DMS53 (cell line): ENCODE measurements at places on chromosomes 1 and 21.

DNA sequence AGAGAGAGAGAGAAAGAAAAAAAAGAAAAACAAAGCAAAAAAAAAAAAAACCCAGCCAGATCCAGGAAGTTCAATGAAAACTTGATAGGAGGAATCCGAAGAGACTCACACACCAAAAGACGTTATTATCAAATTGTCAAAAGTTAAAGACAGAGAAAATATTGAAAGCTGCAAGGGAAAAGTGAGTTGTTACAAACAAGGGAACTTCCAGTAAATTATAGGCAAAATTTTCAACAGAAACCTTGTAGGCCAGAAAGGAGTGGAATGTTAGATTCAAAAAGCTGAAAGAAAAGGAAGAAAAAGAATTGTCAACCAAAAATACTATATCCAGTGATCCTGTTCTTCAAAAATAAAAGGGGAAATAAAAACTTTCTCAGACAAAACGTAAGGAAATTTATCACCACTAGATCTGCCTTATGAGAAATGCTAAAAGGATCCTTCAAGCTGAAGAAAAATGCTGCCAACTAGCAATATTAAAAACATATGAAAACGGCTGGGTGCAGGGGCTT, 23.6 kb downstream of the ERO1B start:
- DNase-seq = no peak

DNA sequence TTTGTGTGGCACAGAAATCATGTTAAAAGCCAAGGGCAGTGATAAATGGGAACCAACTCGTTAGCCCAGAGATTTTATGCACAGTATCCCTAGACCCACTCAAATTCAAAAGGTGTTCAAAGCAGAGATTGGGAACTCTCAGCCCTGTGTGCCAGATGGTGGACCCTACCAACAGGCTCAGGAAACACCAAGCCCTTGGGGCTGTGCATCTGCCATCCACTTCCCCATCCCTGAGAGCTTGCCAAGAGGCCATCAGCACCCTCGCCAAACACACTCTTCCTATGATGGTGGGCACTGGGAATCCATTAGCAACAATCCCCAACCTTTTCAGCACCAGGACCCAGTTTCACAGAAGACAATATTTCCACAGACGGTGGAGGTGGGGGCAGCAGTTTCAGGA, 194.2 kb upstream of the NFIA start:
- DNase-seq = no peak

GRCh38 chr1:41830726-41831125, 88.0 kb downstream of the HIVEP3 start:
- DNase-seq = no peak

DNA sequence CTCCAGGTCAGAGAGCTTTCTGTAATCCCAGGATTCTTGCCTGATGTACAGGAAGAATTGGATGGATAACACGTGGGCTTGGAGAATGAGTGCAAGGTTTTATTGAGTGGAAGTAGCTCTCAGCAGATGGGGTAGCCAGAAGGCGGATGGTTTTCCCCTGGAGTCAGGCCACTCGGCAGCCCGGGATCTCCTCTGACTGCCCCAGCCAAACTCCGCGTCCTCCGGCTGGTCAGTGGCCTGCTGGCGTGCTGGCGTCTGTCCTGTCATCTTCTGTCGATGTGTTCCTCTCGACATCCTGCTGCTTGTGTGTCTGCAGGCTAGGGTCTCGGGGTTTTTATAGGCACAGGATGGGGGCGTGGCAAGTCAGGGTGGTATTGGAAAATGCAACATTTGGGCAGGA, 27.4 kb upstream of the GJA9 start:
- DNase-seq = no peak

DNA sequence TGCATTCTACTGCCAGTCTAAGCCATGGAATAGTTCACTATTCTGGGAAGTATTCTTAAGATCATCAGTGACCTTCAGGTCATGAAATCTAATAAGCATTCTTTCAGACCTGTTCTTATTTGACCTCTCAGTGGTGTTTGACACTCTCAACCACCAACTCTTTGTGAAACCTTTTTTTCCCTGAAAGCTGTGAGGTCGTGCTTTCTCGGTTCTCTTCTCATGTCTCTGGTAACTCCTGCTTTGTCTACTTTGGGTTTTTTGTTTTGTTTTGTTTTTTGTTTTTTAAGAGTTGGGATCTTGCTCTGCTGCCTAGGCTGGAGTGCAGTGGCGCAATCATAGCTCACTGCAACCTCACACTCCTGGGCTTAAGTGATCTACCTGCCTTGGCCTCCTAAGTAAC, 56.3 kb downstream of the POU2F1 start:
- DNase-seq = no peak

DNA sequence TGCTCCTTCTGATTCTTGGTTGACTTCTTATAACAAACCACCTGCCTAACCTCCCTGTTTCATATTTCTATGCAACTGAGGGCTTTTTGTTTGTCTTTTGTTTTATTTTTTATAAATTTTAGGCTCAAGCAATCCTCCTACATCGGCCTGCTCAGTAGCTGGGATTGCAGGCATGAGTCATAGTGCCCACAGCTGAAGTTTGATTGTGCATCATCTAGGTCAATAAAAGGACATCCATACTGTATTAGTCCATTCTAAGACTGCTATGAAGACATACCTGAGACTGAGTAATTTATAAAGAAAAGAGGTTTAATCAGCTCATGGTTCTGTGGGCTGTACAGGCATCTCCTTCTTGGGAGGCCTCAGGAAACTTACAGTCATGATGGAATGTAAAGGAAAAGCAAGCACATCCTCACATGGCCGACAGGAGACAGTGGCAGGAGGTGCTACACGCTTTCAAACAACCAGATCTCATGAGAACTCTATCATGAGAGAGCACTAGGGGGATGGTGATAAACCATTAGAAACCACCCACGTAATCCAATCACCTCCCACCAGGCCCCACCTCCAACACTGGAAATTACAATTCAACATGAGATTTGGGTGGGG, 285.0 kb downstream of the SIPA1L2 start:
- DNase-seq = peak; percentile 22

GRCh38 chr1:171683870-171684269, 31.4 kb upstream of the MYOC start:
- no peak for DNase-seq

GRCh38 chr21:44913425-44914175, 7.1 kb downstream of the ITGB2 start:
- no peak for DNase-seq

DNA sequence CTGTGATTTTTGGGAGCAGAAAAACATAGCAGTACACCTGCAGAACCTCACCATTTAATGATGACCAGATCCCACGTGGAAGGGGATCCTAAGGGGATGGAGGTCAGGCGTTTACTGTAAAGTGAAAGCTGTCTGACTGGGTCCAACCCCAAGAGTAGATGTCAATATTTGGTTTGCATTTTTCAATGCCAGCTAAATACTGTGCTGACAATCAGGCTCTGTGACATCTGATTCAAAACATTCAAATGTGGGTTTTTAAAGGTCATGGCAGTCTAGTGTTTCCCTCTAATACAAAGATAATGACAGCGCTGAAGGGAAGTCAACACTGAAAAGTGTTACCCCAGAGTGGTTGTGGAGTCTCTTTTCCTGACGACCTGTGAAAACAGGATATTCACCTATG, 68.1 kb downstream of the SPAG17 start:
- peak; percentile 77 for DNase-seq

GRCh38 chr21:44353191-44353970, at the start of gene TRPM2:
TRPM2 (plus strand) TSS chr21:44353621; CDS start chr21:44353701, 80 bp downstream.
- peak; percentile 19 for DNase-seq

DNA sequence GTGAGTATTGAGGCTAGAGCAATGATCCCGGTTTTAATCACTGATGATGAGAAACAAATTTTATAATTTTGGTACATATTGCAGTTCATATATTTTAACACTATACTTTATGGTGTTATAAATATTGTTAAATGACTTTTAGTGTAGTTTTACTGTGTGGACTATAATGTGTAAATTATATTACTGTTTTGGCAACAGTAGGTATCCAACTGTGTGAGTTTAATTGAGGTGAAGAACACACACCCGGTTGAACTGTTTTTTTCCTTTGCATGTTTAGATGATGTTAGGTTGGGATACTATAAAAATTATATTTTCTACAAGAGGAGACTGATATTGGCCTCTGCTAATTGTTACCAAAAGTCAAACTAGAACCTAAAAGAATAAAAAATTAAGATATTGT, 166.5 kb downstream of the SDCCAG8 start:
- no peak for DNase-seq

- no peak for DNase-seq
Measured at GRCh38 chr1:30405081-30405480, 318.3 kb downstream of the MATN1 start.

DNA sequence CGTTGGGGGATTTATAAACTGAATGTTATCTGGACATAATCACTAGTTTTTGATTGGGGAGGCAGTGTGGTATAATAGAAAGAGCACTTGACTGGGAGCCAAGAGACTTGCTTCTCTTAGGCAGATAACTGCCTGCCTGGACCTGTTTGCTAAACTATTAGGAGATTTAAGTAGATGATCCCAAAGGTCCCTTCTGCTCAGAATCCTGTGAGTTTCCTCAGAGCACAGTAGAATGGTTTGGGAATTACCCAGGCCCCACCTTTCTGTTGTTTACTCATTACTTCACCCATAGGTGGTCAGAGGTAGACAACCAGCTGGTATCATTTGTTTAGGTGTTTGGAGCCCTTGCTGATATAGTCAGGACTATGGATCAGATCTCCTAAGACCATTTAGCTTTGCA, 10.3 kb upstream of the PODN start:
- DNase-seq = no peak

DNA sequence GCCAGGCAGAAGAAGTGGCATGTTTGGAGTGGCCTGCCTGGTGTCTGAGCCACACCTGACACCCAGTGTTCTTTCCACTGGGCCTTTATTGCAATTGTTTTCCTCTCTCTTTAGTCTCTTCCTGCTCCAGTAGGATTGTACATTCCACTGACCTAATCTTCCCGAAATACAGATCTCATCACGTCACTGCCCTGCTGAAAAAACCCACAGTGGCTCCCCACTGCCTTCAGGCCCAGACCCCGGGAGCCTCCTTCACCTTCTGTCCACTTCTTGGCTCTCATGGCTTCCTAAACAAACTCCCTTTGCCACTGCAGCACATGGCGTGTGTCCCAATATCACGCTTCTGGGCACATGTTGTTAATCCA, 25.3 kb upstream of the ATP5PO start:
- DNase-seq = no peak
